ENCODE measurements at places on chromosomes 4 and X.

GRCh38 chr4:48431401-48431800 lies 51.7 kb upstream of the SLC10A4 start:
- DNase-seq = no peak

GRCh38 chr4:87014284-87014782 lies 79.5 kb downstream of the AFF1 start:
- DNase-seq = no peak

- DNase-seq = no peak
Measured at GRCh38 chrX:27728291-27728690, 79.5 kb upstream of the MAGEB10 start.

DNA sequence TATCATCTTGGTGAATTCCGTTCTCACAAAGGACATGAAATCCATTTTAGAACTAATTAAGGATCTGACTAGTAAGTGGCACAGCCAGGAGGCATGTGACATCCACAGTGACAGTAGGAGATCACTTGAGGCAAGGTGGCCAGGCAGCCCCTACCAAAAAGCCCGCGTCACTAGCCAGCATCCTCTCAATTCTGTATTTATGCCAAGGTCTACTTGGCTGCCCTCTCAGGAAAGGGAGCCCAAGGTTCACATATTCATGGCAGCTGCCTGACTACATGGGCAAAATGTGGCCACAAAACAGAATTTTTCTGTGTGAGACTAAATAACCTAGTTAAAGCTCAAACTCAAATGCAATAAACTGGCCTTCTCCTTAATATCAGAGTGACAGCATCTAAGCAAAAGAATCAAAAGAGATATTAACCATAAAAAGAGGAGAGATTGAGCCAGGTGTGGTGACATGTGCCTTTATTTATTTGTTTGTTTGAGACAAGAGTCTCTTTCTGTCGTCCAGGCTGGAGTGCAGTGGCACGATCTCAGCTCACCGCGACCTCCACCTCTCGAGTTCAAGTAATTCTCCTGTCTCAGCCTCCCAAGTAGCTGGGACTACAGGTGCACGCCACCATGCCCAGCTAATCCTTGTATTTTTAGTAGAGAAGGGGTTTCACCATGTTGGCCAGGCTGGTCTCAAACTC lies 51.5 kb downstream of the SLC9A7 start:
- DNase-seq = no peak

- no peak for DNase-seq
Measured at GRCh38 chr4:107564326-107564725, 155.7 kb downstream of the PAPSS1 start.

DNA sequence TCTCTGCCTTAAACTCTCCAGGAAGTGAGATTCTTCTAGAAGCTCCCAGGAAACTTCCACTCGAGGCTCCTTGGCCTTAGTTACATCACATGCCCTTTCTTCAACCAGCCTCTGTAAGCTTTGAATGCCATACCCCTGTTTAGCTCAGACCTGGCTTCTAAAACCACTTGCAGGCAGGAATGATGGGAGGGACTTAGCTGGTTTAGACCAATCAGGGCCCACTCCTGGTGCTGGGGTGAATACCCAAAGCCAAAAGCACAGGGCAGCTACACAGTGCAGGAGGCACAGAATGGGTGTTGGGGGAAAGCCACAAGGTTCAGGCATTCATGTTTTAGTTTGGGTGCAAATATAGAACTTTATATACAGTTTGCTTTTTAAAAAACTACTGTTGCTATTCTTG lies 296.2 kb downstream of the FRMPD4 start:
- DNase-seq = no peak

DNA sequence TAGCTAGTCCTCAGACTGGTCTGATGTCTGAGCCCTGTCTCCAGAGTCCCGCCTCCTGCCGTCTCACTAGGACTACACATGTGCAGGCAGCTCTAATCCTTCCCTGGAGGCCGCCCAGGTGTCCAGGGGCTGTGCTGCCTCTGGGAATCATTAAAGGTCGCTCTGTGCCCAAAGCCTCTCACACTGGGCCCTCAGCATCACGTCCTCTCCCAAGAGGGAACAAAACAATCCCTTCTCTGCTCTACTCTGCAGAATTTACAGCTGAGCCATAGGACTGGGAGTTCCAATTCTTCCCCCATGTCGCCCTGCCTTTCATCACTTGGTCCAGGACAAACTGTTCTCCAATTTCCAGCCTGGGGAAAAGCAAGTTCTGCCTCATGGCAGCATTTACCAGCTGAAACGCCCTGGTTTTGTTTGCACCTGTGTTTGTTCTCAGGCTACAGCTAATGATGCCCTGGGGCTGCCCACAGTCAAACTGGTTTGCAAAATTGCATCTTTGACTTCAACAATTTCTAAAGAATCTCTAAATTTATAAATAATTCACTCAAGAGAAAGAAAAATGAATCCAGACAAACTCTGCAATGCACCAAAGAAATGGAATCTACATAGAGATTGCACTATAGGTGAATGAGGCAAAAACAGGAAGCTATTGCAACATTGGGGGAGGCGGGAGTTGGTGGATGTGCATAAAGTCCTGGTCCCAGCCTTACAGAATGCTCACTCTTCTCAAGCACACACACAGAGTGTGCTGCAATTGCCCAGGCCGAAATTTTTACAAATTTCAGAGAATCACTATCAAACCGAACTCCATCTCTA lies 7.2 kb upstream of the MRFAP1 start:
- DNase-seq = no peak

DNA sequence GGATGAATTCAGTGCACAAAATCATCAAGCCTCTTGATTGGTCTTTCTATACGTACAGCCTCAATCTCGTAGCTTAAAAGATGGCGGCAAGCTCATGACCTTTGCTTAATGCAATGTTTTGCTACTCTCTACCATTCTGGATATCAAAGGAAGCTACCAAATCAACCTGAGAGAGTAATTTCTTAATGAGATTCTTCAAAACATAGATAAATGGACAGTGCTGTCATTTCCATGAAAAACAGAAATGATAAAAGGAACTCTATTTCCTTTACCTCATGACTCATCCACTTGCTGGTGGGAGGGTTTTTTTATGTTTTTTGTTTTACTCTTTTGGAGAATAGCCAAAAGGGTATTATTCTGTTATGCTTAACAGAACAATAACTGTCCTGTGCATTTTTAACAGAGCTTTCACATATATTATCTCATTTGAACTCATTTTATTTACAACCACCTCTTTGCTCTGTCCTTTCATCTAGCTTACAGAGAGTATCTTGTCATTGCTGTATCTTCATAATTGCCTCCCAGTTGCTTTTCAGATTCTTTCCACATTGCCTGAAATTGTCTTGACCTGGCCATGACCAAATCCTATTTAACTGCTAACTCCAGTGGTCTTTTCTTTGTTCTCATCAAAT lies 138.6 kb upstream of the GPR101 start:
- DNase-seq = no peak

DNA sequence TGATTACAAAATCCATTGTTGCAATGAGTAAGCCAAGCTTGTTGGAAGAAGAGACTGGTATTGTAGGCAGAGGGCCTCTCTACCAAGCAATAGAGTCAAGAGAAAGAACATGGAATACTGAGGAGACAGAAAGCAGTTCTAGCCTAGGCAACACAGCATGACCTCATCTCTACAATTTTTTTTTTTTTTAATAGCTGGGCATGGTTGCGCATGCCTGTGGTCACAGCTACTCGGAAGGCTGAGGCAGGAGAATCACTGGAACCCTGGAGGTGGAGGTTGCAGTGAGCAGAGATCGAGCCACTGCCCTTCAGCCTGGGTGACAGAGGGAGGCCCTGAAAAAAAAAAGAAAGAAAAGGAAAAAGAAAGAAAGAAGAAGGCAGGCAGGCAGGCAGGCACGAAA lies 11.7 kb upstream of the ZBTB33 start:
- DNase-seq = no peak

- no peak for DNase-seq
Measured at GRCh38 chr4:128155874-128156456, 94.9 kb downstream of the LARP1B start.

DNA sequence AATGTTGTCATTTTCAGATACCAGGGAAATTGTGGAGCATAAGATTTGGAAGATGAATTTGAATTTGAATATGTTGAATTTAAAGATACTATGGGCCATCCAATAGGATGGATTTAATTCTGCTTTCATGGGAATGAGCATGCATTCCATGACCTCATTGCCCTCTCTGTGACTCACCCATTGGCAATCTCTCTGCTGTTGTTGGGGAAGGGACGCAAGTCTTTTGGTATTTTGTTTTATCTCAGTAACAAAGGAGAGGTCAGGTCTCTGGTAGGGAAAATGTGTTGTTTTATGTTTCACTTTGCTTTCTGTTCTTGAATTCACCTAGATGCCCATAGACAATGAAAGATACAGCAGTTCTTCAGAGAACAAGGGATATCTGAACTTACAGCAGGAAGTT lies 42.1 kb upstream of the MAGEA4 start:
- no peak for DNase-seq

- DNase-seq = no peak
Measured at GRCh38 chr4:4867375-4868039, 8.0 kb downstream of the MSX1 start.

- DNase-seq = no peak
Measured at GRCh38 chr4:39970671-39971640, 6.8 kb downstream of the PDS5A start.

- DNase-seq = no peak
Measured at GRCh38 chrX:103913356-103914020, 48.9 kb upstream of the TMSB15B start.

DNA sequence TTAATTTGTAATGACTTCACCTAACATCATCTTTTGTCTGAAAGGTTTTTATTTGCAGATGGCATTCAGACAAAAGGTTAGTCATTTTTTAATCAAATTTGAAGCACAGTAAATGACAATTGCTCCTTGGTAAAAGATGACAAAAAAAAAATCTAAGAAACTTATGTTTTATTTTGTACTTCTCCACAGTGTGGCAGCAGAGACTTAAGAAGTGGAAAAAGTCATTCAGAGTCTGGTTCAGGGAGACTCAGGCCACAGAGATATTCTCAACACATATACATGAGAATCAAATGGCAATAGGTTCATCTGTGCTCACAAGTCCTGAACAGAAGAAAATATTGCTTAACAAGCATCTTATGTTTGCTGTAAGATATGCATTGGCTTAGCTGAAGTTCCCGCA lies 436.2 kb downstream of the KCNIP4 start:
- DNase-seq = no peak

GRCh38 chr4:52862639-52863161 lies 583 bp downstream of the RASL11B start:
- no peak for DNase-seq

GRCh38 chrX:106716463-106716862 lies 10.0 kb upstream of the RNF128 start:
- no peak for DNase-seq

DNA sequence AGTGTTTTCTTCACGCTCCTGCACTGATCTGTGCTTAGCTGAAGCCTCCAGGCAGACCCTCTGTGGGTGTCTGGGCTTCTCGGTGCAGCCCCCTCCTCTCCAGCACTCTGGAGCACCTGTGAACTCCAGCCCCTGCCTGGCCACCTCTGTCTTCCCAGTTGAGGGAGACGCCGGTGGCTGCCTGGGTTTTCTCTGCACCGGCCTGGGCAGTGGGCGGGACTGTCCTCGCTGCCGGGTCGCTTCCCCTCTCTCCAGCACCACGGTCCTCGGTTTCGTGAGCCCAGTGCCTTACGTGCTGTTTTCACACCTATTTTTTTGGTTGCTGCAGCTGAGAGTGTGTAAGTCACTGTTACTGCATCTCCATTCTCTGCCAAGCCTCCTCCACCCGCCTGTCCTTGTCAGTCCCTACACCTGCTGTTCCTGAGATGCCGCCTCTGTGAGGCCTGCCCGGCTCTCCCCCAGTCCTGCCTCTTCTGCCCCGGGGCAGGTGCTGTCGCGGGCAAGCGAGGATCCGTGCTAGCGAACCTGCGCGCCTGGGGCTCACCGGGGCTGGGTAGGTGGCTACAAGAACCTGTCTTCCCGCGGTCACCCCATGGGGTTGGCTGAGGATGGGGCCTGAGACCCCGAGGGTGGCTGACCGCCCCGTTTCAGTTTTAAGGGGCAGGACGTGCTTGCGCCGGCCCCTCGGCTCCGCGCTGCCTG lies 2.4 kb upstream of the FGFRL1 start:
- DNase-seq = no peak

- DNase-seq = no peak
Measured at GRCh38 chr4:93710101-93710846, 118.3 kb upstream of the ATOH1 start.

GRCh38 chr4:143357161-143357845 lies 20.6 kb downstream of the GAB1 start:
- no peak for DNase-seq

- no peak for DNase-seq
Measured at GRCh38 chrX:106894978-106895452, 8.1 kb downstream of the RIPPLY1 start.

DNA sequence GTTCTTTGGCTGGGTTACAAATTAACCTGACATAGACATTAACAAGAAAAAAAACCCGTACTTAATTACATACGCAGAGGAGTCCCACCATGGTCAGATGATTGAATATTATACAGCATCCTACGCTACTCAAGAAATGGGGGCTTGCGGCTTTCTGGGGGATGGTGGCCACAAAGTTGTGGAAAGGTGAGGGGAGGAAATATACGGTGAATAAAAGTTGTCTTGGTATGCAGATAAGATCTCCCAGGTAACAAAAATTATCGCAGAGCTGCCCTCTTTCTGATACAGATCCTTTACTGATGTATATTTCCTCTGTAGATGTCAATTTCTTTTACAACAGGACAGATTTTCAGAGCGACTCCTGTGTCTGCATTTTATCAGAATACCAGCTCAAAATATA lies 890 bp downstream of the DCAF16 start:
- no peak for DNase-seq

DNA sequence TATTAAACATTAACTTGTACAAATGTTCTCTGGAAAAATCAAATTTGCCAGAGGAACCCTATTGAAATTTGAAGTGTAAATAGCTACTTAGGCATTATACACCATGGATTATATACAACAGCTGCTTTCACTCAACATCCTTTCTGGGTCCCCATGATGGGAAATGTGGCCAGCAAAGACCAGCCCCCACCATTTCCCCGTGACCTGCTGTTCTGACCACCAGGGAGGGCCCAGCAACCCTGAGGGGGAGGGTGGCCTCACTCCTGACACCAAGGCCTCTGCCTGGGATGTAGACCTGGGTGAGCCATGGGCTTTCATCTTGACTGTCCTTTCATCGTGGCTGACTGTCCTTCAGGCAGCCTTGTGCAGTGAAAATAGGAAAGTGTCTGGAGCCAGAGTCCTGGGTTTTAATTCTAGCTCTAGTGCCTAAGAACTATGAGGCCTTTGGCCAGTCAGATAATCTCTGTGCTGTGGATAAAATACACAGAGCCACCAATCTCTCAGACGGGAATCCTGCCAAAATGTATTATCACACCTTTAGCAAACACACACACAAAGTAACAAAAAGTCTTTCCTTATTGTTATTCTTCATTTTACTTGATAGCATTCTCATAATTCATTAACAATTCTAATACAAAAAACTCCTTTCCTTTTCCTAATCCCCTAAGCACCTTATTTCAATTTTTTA lies 45.1 kb downstream of the NR3C2 start:
- no peak for DNase-seq

Data from GDM1 (cell line).